Activated CD8-positive, alpha-beta memory T cell treated with anti-CD3 and anti-CD28 coated beads for 1 hour (primary cell): ENCODE measurements at places on chromosomes 6 and 20.

GRCh38 chr6:163634211-163635171, 220.0 kb downstream of the QKI start:
- no peak for DNase-seq

- DNase-seq: no peak
Observed at GRCh38 chr20:16942756-16943155, 194.6 kb downstream of the OTOR start.

DNA sequence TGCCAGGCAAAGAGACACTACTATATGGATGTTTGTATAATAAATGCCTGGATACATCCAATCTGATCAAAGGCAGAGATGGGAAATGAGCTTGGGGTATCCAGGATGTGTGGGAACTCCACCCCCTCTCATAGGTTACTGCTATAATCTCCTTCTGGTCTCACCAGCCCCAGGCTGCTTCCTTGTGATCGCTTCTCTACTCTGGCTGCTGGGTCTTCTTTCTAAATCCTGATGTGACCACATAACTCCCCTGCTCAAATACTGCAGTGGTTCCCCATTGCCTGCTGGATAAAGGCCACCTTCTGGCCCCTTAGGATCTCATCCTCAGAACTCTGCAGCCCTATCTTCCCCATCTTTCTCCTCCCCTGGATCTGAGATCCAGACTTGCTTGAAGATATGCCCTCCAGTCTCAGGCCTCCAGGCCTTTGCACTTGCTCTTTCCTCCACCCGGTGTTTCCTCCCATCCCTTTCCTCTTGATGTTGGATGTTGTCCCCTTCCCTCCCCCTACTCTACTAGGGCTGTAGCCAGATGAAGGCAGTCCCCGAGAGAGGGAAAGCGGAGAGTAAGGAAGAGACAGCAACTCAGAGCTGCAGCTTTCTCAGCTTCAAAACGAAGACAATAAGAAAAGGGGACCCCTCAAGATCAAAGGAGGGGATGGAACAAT, 828 bp upstream of the XKR7 start:
- DNase-seq: no peak

GRCh38 chr6:51396583-51396982, 577.9 kb downstream of the TFAP2B start:
- no peak for DNase-seq

- no peak for DNase-seq
Observed at GRCh38 chr20:53923566-53924369, 146.6 kb downstream of the BCAS1 start.

- DNase-seq: no peak
Observed at GRCh38 chr6:15417811-15418210, 171.9 kb downstream of the JARID2 start.

DNA sequence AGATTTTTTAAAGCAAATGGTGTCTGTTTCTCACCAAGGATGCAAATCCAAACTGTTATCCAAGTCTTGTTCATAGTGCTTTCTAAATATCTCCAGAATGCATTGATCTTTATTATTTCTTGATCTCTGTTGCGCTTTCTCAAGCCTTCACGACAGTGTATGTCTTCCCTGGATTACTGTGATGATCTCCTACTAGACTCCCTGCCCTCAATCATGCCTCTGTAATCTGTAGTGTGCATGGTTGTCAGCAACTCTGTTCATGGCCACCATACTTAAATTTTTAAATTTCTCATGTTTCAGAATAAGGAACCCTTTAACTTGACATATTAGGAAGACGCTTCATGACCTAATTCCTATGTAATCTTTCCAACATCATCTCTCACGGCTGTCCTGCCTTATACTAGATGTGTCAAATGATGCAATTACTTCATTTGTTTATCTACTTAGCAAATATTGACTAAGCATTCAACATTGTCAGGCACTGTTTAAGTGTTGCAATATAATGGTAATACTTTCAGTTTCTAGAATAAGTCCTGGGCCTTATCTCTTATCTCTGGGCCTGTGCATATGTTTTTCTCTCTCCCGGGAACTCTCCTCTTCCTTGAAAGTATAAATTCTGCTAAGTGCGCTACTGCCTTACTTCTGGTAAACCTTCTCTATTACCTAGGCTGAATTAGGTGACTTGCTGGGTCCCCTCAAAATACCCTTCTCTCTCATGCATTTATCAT, 25.6 kb upstream of the AHI1 start:
- no peak for DNase-seq
